ENCODE measurements at places on chromosomes 3 and 15. TPM values are rescaled to one million over a fixed set of nuclear protein-coding genes. Genes with fewer than 3 reads are reported as not detected.

DNA sequence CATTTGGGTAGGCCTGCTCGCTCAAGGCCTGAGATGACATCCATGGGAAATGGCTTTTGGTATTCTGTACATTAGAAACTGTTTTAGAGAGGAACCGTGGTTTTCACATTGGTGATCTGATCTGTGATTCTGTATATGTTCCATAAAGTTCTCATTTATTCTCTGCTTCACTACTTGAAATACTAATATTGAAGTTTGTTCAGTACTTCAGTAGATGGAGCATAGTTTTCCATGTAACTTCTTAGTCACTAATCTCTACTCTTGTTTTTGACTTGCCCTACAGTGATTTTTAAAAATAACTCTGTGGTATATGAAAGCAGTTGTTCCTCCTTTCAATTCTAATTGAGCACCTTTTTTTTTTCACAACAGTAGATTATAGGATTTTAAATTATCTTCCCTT lies 66.5 kb downstream of the MBNL1 start:
- DNase-seq: no peak
- peaks cover 64% of the 10 kb centered on the region for H3K36me3 ChIP-seq
- H3K4me3 ChIP-seq: no peak overlapping the region
- H3K4me1 ChIP-seq: peaks cover 85% of the 10 kb centered on the region
- no peaks in the 10 kb centered on the region for H3K27me3 ChIP-seq

The DHX30 gene
- total RNA-seq: 84.2 TPM

The C3orf49 gene
- not detected for total RNA-seq

DNA sequence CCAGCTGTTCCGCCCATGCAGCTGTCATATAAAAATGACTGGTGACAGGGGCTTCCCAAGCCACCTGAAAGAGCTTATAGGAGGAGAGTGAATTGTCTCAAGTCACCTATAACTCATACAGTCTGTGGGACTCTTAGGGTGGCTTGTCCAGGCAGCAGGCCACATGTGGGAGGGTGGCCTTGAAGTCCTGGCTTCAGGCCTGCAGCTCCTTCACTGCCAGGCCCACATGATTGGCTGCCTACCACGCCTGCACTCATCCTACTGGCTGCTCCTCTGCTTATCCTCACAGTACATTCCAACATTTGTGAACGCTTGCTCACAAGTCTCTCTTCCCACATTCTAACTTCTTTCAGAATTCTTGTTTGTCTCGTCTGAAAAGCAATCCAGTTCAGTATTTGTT lies 41.1 kb upstream of the TIPARP start:
- H3K27me3 ChIP-seq: no peaks in the 10 kb centered on the region
- no peak overlapping the region for H3K4me3 ChIP-seq
- no peaks in the 10 kb centered on the region for H3K4me1 ChIP-seq

GRCh38 chr3:64900156-64900555 lies 212.4 kb upstream of the ADAMTS9 start:
- H3K27ac ChIP-seq: no peak overlapping the region
- H3K36me3 ChIP-seq: no peaks in the 10 kb centered on the region
- no peaks in the 10 kb centered on the region for H3K27me3 ChIP-seq
- no peak for DNase-seq
- no peaks in the 10 kb centered on the region for H3K4me1 ChIP-seq

GRCh38 chr3:196518966-196519717 lies 4.0 kb upstream of the SMCO1 start:
- DNase-seq: peak; percentile 83
- no peak overlapping the region for H3K27ac ChIP-seq
- peaks cover 15% of the 10 kb centered on the region for H3K36me3 ChIP-seq

The UBL7 gene
- total RNA-seq: 53.3 TPM

The CCDC54 gene
- total RNA-seq: not detected

DNA sequence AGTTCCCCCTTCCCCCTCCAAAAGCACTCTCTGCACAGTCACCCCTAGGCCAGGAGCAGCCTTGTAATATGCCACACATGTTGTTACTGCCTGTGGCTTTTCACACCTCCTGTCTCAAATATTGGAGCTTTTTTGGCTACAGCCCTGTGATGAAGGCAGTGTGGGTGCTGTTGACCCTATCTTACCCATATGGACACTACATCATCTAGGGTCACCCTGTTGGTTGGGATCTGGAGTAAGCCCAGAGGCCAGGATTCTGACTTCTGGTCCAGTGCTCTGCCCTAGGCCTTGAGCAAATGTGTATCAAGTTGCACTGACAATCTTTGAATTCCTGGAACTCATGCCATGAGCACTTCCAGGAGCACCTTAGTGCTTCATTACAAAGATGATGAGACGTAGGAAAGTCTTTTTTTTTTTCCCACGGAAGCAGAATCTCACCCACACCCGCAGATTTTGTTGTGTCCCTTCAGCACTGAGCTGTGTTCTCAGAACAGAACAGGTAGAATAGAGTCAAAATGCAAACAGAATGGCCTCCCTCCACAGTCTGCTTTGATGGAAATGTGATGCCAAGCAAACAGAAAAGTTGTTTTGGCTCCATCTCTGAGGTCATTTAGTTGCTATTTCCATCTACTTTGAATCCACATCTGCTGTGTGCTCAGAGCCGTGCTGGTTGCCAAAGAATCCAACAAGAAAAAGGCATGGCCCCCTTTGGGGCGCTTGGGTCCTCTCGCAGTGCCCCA lies 49.6 kb downstream of the SMAD3 start:
- no peak overlapping the region for H3K4me3 ChIP-seq
- no peak for DNase-seq
- H3K27me3 ChIP-seq: no peaks in the 10 kb centered on the region
- H3K36me3 ChIP-seq: peaks cover 23% of the 10 kb centered on the region

DNA sequence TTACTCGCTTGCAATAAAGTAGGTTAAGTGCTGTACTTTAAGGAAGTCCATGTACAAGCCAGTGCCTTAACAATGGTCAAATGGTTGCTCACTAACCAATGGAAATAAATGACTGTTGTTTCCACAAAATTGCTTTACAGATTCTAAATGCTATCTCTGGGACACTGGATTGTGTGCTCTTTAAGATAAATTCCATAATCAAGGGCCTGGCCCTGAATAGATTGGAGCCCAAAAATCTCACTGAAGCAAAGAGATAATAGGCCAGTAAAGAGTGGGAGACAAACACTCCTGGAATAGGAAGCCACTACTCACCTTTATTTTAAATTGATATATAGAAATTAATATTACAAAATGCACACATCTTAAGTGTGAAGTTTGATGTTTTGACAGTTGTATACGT lies 62.4 kb upstream of the GOLGA6B start:
- H3K36me3 ChIP-seq: peaks cover 2% of the 10 kb centered on the region
- H3K4me3 ChIP-seq: no peak overlapping the region
- no peak for DNase-seq
- H3K27ac ChIP-seq: no peak overlapping the region
- no peaks in the 10 kb centered on the region for H3K4me1 ChIP-seq

All from activated CD8-positive, alpha-beta T cell treated with anti-CD3 and anti-CD28 coated beads for 36 hours (primary cell).